Smooth muscle cell of bladder (primary cell): ENCODE measurements at places on chromosomes 4 and X. TPM values are rescaled to one million over a fixed set of nuclear protein-coding genes. Genes with fewer than 3 reads are reported as not detected.

The CORIN gene
- total RNA-seq: 0.09 TPM in 1 of 2 replicates, not detected in the other

The GASK1B gene
- total RNA-seq: 78.9 and 168 TPM in 2 replicates

The VSIG4 gene
- total RNA-seq: not detected in 2 replicates

The PHEX gene
- total RNA-seq: 0.14 and 0.46 TPM in 2 replicates

The LRIT3 gene
- total RNA-seq: under 0.01 TPM in 1 of 2 replicates, not detected in the other

The GYPE gene
- 0.74 and 1.3 TPM in 2 replicates for total RNA-seq

The FGF2 gene
- 54.5 and 78.5 TPM in 2 replicates for total RNA-seq

The RTL9 gene
- under 0.01 and 0.14 TPM in 2 replicates for total RNA-seq

The USP17L18 gene
- not detected in 2 replicates for total RNA-seq

The MOSPD2 gene
- total RNA-seq: 12.1 and 12.2 TPM in 2 replicates

The PPP1R2C gene
- not detected in 2 replicates for total RNA-seq

The TEX11 gene
- total RNA-seq: 0.09 TPM in 1 of 2 replicates, not detected in the other

The TRPC3 gene
- 2.0 and 2.3 TPM in 2 replicates for total RNA-seq

The LDB2 gene
- total RNA-seq: 36.5 and 44.7 TPM in 2 replicates

The HSFX2 gene
- 0.14 and 0.28 TPM in 2 replicates for total RNA-seq

The HEPH gene
- 3.1 and 15.1 TPM in 2 replicates for total RNA-seq
